ENCODE measurements at places on chromosomes 11 and 22.

GRCh38 chr11:84164728-84165127 is 878.6 kb upstream of the CCDC90B start:
- no peak for DNase-seq

- no peak for DNase-seq
These were observed 62.1 kb upstream of the PHOX2A start for GRCh38 chr11:72305891-72306585.

GRCh38 chr11:10410106-10410843 is 44.8 kb upstream of the AMPD3 start:
- DNase-seq = no peak

- no peak for DNase-seq
These were observed 2.4 kb downstream of the PHF21A start for GRCh38 chr11:46118702-46119351.

- no peak for DNase-seq
These were observed 13.6 kb downstream of the RNF185 start for GRCh38 chr22:31173386-31174145.

DNA sequence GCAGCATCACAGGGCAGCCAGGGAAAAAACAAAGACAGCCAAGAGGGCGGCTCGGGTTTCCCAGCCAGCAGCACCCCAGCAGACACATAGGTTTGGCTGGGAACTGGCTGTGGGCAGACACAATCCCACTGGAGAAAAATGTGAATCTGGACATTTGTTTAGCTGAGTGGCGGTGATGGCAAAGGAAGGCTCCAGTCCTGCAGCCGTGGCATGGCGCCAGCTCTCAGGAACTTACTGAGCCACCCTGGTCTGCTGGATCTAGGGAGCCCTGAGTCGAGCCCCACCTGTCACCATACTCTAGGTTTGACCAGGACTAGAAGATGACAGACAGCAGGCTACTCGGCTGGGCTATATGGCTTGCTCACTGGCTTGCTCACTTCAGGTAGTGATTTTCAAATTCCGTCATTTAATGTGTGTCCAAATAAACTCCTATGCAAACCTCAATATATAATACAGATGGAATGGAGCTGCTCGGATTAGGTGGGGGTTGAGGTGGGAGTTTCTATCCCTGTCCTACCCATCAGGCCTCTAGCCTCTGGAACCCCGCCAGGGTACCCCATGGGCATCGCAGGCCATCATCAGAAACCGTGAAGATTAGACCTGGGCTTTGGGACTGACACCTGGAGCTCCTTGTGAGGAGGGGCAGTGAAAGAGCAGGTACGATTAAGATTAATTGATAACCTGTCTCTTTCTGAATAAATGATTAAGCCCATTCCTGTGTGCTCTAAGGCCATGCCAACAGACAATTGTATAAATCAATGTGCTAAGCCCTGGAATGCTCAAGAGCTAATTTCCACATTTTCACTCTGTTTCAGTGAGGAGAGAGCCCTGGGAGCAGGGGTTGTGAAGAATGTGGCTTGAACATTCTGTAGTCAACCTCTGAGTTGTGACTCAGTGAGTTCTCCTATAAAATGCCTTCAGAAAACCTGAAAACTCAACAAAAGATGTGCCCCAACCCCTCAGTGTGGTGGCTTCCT is 42.5 kb downstream of the GALNT18 start:
- no peak for DNase-seq

GRCh38 chr11:45563171-45563570 is 102.3 kb downstream of the CHST1 start:
- DNase-seq = no peak

DNA sequence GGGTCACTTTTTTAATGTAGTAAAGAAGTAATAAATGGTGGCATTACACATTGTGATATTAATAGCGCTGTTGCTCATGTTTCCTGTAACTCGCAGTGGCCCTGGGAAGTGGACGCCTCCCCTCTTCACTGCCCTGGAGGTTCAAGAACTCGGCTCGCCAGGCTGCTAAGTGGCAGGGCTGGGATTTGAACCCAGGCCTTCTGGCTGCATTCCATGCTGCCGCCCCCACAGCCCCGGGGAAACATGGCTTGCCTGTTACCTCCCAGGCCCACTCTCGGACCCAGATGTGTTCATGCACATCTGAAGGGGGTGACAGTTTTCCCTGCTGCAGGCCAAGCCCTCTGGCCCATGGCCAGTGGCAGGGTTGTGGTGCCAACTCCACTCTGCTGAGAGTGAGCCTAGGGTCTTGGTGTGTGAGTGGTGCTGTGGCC is 25.0 kb upstream of the MGAT3 start:
- DNase-seq = no peak

DNA sequence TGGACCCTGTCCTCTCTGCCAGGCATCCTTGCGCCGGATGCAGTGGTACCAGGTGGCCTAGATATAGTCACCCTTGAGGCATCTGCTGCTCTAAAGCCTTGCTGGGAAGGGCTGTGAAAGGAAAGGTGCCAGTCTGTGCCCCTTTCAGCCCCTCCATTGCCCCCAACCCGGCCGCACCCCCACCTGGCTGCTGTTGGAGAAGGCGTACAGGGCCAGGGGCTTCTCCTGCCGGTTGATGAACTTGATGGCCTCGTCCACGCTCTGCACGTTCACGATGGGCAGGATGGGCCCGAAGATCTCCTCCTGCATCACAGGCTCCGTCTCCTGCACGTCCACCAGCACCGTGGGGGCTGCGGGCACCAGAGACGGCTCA is 10.2 kb downstream of the ALDH3B2 start:
- DNase-seq = no peak

GRCh38 chr22:49238181-49239141 is 589.2 kb downstream of the BRD1 start:
- DNase-seq = no peak

DNA sequence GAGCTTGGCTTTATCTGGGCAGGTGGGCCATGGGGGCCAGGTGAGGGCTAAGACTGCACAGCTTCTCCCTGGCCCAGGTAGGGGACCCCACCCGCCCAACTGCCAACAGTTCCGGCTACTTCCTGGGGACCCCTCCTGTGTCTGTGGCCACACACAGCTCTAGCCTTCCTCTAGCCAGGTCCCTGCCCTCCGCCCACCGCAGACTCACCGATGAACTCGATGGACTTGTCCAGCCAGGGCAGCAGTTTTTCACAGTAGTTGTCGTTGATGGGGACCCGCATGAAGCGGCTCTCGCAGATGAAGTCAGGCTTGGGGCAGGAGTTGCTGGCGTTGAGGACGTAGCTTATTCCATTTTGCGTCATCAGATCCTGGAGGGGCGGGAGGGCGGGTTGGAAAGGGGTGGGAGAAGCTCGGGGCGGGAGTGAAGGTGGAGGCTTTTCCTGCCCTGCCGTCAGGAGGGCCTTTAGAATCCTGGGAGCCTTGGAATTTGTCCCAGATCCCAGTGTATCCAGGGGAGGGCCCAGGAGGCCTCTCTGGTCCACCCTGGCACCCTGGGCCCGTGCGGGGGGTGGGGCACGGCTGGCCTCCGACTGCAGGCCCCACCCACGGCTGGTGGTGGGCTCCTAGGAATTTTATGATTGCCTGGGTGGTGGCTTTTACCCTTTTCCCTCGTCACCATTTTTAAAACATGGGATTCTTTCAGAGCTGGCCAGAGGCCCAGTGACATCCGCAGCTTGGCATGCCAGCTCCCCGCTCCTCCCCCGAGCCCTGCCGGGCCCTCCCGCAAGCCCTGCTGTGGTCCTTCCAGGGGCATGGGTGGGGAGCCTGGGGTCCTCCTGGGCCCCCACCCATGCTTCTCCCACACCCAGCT is 13.9 kb downstream of the DUSP8 start:
- DNase-seq = no peak

- DNase-seq = peak; percentile 55
These were observed 6.9 kb downstream of the BCL9L start for GRCh38 chr11:118918686-118919280.

GRCh38 chr11:10895285-10895684 is 37.4 kb upstream of the ZBED5 start:
- no peak for DNase-seq

DNA sequence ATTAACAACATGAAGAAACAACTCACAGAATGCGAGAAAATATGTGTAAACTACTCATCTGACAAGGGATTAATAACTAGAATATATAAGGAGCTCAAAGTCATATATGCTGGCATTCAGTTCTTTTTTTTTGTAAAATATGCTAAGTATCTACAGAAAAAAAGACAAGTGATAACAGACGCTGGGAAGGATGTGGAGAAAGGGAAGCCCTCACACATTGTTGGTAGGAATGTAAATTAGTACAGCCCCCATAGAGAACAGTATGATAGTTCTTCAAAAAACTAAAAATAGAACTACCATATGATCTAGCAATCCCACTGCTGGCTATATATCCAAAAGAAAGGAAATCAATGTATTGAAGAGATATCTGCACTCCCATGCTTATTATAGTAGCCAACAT is 13.8 kb downstream of the GAB2 start:
- DNase-seq = no peak

DNA sequence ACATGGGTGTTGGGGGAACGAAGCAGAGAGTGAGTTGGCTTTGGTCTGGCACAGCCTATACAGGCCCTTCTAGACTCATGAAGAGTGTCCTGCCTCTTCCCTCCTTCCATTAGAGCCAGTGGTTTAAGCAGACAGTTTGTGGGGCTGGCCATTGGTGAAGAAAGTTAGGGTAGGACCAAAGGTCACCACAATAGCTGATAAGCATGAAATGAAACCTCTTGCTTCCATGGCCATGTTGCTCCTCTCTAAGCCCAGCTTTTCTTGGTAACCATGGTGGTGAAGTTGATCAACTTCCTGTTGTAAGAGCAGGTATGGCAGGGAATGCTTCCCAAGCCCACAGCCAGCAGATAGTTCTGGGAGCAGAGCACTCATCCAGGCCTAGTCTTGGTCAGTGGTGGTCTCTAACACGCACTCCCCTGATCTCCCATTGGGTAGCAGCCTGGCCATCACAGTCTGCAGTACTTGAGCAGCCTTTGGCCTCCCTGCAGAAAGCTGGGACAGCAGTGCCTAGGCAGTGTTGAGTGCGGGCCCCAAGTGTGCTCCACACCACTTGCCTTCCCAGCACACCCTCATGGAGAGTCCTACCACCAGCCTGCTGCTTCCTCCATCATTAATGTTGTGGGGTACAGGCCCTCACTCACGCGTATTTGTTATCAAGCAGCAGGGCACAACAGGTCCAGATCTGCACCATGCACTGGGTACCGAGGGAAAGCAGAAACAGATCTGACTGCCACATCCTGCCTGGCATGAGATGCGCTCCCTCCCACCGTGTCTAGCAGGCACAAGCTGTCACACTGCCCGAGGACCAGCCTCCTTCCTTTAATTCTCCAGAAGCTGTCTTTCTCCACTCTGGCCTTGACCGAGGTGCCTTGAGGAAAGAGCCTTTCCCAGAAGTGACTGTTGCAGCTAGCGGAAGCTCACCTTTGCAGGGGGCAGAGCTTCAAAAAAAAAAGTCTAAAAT is 65.8 kb upstream of the SUSD2 start:
- no peak for DNase-seq

GRCh38 chr22:31122532-31123291 is at the start of gene INPP5J:
INPP5J (plus strand) TSS chr22:31122966; CDS start chr22:31123015, 49 bp downstream.
- no peak for DNase-seq
